ENCODE measurements at places on chromosomes 16 and 17.

DNA sequence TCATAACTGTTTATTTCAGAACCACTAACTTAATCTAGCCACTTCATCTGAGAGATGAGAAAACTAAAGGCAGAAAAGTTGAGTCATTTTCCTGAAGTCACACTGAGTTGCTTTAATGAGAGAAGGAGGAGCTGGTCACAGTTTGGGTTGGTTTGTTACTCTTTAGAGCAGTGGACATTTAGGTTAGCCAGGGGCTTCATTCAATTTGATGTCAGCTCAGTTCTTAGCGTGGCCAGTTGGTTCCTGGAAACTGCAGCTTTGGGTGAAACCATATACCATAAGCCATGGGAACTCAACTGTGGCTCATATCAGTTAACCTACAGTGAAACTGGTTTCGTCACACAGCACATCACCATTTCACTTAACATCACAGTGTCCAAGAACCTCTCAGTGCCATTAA, 59.2 kb upstream of the ADORA2B start:
- DNase-seq: no peak

GRCh38 chr16:49250689-49251088, 30.9 kb downstream of the CBLN1 start:
- no peak for DNase-seq

DNA sequence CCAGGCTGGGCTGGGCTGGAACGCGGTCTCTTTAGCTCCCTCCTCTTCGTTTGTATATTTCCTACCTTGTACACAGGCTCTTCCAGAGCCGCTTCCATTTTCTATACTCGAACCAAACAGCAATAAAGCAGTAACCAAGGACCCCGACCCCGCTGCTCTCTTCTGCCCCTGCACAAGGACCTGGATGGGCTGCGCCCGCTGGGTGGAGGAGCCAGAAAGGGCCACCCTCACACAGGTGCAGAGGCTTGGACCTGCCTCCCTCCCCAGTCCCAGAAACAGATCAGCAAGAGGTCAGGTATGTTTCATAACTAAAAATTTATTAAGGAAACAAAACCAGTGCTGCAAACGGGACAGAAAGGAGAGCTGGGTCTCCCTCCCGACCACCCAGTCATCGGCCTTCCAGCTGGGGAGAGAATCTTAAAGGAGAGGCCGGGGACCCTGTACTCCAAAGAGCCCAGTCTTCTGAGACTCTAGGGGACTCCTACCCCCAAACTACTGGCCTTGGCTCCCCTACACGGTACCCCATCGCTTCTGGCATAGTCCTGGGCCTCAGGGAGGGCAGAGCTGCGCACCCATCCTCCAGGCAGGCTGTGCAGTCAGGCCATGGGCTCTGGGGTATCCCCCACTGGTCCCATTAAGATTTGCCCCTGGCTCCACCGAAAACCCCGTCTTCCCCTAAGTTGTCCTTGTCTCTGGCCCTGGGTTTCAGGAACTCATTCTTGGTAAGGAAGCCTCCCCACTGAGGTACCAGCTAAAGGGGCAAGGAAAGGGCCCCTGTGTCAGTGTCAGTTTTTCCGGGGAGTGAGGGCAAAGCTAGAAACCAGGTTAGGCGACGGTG, 4.9 kb downstream of the HIC1 start:
- no peak for DNase-seq

- no peak for DNase-seq
Measured at GRCh38 chr17:74737299-74738050, 419 bp downstream of the RAB37 start.

- no peak for DNase-seq
Measured at GRCh38 chr16:84088695-84089395, 27.9 kb downstream of the MBTPS1 start.

DNA sequence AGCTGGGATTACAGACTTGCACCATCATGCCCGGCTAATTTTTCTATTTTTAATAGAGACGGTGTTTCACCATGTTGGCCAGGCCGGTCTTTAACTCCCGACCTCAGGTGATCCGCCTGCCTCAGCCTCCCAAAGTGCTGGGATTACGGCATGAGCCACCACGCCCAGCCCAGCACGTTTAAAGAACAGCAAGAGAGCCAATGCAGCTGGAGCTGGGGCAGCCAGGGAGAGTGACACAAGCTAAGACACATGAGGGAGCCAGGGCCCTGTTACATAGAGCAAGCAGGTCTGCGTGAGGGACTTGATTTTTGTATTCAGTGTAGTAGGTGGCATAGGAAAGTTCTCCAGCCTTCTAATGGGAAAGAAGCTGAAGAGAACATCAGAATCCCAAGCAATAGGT, 21.7 kb upstream of the GOSR2 start:
- DNase-seq: no peak

GRCh38 chr16:88885693-88886280, 19.3 kb upstream of the PABPN1L start:
- DNase-seq: no peak

DNA sequence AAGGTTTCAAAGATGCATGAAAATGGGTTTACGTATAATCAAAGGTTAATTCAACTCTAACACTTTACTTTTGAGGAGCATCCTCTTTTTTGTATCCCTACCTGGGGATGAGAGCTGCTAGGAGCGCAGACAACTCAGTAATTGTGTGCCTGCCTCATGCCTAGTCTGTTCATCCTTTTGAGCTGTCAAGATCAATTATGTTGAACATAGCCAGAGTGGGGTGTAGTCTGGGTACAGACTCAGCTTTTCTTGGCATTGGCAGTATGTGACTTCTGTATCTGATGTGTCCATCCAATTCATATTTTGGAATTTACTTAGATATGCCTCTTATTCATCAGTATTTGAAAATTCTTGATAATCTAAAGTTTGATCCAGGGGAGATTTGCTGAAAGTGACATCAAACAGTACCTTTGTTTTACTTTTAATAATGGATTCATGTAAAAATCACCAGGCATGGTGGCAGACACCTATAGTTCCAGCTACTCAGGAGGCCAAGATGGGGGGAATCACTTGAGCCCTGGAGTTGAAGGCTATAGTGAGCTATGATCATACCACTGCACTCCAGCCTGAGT, 24.1 kb downstream of the PRKCA start:
- no peak for DNase-seq

DNA sequence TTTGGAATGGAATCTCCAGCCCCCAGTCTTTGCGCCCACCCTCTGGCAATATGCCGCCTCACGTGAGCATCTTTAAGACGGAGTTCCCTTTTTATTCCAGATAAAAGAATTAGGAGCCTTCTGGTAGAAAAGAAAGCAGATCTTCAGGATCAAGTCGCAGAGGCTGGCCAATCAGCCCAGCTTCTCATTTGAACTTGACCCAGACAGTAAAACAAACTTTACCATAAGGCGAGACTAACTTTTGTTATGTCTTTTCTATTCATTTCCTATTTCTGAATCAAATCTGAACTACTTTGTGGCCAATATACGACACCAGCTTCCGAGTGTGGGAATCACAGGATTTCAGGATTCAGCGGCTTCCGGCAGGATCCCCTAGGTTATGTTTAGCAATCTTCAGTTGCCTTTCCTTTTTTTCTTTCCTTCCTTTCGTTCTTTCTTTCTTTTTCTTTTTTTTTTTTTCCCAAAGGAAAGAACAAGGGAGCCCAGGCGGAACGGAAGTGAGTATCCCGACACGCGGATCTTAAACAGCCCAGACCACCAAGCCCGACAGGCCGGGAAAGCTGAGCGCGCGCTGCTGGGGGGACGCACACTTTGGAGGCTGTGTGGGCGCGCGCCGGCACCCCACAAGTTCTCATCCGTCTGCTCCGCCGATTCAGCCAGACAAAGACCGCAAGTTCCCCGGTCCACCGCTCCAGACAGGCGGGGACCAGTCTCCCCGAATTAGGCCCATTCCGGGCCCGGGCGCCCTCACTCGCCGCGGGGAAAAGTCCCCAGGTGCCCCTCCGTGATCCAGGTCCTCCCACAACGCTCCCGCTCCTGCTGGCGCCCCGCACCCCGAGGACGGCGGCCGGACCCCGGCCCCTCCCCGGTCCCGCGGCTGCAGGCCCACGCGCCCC, 633 bp downstream of the TBC1D16 start:
- no peak for DNase-seq

DNA sequence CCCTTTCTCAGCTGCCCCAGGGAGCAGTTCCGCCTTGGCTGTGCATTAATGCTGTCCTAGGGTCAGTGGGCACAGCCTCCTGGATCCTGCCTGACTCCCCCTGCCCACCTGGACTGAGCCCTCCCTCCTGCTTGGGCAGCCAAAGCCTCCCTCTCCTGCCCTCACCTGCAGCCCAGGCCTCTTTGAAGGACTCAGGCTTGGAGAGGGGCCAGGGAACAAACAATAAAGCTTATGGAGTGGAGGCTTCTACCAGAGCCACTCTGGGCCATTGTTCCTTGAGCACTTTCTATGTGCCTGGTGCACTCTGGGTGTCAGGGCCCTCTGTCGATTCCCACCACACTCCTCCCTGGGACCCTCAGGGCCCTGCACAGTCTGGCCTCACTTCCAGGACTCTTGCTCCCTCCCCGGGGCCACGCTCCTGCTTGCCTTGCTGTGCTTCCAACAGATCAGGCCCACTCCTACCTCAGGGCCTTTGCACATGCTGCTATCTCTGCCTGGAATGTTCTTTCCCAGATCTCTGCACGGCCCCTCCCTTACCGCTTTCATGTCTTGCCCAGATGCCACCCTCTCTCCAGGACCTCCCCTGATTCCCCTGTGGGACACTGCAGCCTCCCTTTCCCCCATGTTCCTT, 5.0 kb downstream of the KCNJ12 start:
- DNase-seq: peak; percentile 29

Data from NCI-H2029 treated with DMSO at 0.1 percent for 48 hours (cell line).